Pancreas (tissue), 10 donors: ENCODE measurements at places on chromosomes 16 and 17. TPM values are rescaled to one million over a fixed set of nuclear protein-coding genes. Genes with fewer than 3 reads are reported as not detected.

- no peak for DNase-seq
These were observed 32.0 kb upstream of the IL34 start for GRCh38 chr16:70614208-70614951.

GRCh38 chr17:73575470-73576221, 68.6 kb downstream of the SDK2 start:
- no peak for DNase-seq

The CFDP1 gene
- 19.4 TPM for total RNA-seq

The CCL14 gene
- 3.9 TPM for total RNA-seq

The IL17C gene
- total RNA-seq = not detected

DNA sequence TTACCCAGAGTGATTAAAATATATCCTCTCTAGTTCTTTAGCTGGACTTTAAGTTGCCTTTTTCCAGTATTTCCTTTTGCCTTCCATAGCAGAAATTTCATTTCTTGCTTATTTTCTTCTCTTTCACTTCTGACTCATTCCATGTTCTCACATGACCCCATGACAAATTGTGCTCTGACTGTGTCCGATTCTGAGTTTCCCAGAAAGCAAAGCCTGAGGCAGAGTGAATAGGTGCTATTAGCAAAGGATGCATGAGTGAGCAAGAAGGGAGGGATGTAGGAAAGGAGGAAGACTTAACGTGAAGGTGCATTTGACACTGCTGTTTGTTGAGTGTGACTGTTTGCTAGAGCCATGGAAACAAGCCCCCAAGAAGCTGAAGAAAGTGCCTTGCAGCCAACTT, 82.6 kb upstream of the CNTNAP4 start:
- no peak for DNase-seq

DNA sequence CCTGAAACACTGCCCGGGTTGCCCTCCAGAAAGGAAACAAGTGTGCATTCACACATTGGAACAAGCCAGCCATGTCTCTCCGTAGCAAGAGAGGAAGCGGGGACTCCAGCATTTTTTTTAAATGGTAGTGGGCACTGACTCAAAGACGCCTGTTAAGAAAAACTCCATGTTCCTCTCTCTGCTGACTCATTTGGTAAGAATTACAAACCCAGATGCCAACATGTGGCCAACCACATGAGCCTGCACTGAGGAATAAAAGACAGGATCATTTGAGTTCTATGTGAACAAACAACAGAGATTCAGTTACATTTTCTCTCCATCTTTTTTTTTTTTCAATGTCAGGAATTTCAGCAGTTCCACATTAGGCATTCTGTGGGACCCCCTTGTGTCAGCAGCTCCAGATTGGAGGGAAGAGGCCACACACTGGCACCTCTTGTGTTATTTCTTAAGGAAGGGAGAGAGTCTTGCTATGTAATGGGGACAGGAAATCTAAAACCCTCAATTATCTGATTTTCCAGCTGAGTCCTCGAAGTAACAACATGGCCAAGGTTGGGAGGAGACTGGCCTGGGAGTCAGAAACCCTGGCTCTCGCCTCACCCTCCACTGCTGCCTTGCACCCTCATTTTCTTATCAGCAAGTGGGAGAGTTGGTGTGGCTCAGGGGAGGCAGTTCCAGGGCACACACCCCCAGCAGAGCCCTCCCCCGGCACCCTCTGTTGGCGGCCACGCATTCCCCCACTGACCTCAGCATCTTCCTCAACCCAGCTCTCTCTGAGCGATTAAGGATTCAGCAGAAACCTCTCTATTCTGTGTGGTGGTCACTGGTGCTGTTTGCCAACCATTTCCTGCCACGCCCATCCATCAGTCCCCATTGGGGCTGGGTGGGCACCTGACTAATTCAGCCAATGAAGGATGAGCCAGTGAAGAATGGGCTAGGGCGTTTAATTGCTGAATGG, 173.0 kb downstream of the FOXL1 start:
- no peak for DNase-seq

- no peak for DNase-seq
These were observed 16.8 kb downstream of the PITPNC1 start for GRCh38 chr17:67393809-67394397.

- no peak for DNase-seq
These were observed 316.9 kb downstream of the HAPSTR1 start for GRCh38 chr16:9408297-9408878.

DNA sequence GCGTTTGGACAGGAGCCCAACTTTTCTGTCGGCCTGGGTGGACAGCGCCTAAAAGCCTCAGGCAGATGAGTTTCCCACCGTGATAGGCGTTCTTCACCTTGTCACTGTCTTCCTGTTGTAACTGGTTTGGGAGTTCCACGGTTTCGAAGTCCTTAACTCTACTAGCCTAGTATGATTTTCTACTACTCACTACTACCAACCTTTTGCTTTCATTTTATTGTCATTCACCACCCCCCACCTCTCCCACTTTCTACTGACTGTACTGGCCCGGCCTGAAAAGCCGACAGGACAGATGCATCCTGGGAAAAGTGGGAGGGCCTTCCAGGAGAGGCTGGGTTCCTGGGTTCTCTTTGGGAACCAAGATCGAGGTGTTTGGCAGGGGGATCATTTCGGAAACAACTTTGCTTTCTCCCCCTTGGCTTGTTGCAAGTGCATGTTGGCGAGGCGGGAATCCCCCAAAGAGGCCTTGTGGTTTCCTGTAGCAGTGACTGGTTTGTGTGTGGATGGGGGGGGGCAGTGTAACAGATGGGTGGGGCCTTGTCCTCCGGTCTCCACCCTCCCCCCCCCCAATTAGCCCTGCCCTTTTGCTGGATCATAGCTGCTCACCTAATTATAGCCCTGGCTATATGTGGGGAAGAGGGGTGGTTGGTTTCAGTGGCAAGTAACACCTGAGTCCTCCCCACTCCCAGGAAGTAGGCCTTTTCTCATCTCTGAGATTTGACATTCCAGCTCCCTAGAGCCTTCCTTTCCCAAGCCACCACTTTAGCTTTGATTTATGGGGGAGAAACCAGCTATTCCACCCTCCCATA, 1.4 kb downstream of the EIF5A start:
- DNase-seq = no peak

GRCh38 chr16:29927070-29927905, 1.3 kb upstream of the KCTD13 start:
- DNase-seq = no peak

The SLC52A1 gene
- not detected for total RNA-seq
